ENCODE measurements at places on chromosomes 7 and 10.

DNA sequence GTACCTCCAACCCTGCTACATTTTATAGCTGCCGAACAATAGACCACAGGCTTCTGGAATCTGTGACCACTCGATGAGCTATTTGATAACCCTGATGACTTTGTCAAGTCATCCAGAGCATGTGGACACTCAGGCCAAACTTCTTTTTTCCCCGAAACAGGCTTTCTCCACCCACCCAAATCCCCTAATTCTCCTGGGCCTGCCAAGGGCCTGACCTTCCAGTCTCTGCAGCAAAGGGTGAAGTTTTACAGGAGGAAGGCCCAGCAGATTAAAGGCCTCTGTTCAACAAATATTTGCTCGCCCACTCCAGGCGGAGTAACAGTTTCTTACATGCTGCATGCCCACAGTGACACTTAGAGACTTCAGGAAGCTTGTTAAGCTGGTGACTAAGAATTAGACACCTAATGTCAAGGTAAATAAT lies 2.0 kb downstream of the JCAD start:
- DNase-seq, result no peak

GRCh38 chr10:102476466-102477141 lies 25.3 kb upstream of the C10orf95 start:
- no peak for DNase-seq

DNA sequence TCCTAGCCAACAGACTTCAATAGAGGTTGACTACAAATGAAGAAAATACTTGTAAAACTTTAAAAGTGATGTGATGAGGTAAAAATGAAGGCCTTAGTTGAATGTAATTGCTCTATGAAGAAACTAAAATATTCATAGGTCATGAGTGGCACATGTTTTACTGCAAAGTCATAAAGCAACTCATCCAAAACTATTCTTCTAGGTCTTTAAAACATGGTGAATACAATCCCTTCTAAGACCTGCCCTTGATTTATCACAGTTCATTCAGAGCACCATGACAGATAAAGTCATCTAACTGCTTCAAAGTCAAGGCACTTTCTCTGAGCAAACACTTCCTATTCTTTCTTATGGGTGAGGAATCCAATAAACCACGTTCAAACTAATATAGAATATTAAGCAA lies 713.5 kb downstream of the SORCS1 start:
- no peak for DNase-seq

GRCh38 chr7:119696336-119696735 lies 576.6 kb upstream of the KCND2 start:
- no peak for DNase-seq

DNA sequence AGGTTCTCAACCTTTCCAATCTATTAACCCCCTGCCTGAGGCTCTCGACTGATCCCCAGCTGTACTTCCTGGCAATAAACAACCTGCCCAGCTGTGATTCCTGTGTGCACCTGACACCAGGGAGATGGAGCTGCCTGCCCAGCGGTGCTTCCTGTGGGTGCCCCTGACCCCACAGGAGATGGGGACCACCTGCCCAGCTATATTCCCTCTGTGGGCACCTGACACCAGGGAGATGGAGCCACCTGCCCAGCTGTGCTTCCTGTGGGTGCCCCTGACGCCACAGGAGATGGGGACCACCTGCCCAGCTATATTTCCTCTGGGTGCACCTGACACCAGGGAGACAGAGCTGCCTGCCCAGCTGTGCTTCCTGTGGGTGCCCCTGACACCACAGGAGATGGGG lies 184.0 kb downstream of the DIP2C start:
- DNase-seq, result no peak

- no peak for DNase-seq
Measured at GRCh38 chr7:2379821-2380450, 23.5 kb upstream of the CHST12 start.

DNA sequence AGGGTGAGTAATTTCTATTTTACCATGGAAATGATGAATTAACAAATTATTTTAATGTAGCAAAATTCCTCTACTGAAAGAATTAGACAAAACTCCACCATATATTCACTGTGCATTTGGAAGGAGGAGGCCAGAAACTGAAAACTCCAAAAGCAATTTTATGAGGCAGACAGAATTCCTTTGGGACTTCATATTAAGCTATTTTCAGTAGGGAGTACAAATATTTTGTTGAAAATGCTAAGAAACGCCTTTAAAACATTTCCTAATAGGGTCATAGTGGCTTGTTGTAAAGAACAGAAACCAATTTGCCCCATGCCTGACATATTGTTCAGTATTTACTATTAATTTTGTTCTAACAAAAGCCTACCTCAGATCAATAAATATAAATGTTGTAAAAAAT lies 117.8 kb downstream of the TES start:
- DNase-seq, result no peak

- no peak for DNase-seq
Measured at GRCh38 chr7:139618482-139619366, 95.2 kb downstream of the CLEC2L start.

- no peak for DNase-seq
Measured at GRCh38 chr10:18619016-18619415, 32.4 kb downstream of the NSUN6 start.

DNA sequence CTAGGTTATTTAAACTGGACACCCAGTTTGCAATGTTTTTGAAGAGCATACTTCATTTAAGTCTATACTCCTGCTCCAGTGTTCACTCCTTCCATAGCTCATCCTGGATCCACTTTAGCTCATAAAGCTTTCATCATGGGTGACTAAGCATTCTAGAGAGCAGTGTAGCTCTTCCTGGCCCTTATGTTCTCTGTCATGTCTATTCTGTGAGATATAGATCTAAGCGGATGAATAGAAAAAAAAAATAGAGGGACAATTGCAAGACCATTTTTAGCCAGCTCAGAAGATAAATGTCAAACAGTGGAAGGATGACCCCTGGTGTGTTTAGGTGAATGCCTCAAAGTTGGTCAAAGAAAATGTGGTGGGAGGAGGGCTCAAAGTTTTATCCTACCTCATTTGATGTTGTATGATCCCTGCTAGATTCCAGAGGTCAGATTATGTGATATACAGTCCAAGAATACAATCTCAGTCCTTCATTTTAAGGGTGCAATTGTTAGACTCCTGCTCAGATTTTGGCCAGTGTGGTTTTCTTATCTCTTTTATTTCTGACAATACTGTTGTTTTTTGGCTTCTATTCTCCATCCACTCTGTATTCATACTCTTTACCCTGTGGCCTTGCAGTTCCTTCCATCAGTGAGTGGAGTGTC lies 7.5 kb upstream of the HECW1 start:
- no peak for DNase-seq

Data from AG09309 (cell line).